ENCODE measurements at places on chromosomes 3 and 15.

- peak; percentile 25 for DNase-seq
Observed at GRCh38 chr15:74725845-74726773, 781 bp upstream of the CYP1A1 start.

DNA sequence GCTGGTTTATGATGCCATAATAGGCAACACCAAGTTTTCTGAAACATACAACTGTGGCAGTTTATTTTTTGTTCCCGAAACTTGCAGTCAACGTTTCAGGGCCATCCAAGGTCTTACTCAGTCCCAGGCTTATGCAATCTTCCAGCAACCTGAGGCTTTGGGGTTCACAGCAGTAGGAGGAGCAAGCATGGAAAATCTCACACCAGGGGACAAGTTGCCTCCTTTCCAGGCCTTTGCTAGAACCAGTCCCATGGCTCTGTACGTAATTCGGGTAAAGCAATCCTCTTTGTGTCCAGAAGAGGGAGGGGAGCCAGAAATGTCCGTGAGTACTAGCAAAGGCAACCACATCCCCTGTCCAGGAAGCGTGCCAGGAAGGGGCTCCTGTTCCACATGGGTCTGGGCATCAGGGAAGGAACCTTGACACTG, 4.7 kb upstream of the FAM240A start:
- DNase-seq: no peak

DNA sequence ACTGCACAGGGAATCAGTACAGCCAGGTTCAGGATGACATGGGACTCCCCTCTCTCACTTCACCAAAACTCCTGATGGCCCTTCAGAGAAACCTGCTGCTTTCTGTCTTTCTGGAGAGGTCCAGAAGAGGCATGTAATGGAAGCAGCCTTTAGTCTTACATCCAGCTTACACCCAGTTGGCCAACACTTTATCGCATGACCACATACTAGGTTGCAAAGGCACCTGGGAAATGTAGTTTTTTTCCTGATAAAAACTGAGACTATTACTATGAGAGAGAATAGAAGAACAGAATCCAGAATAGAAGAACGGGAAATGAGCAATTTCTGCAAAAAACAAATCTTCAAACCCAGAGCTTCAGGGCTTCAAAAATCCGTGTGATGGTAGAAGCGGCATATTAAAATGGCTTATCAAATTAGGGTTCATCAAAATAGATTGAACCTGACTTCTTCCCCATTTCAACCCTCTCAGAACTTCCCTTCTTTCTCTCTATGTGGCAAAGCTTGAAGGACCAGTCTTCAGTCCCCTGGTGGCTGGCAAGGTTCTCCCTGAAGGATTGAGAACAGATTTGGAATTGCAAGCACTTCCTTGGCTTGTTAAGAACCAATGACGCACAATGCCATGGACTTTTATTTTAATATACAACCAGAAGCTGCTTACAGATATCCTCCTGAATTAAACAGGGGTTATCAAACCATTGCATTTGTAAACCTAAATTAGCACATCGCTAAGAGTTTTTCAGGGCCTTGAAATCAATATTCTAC, 34.4 kb downstream of the CORO2B start:
- DNase-seq: no peak

DNA sequence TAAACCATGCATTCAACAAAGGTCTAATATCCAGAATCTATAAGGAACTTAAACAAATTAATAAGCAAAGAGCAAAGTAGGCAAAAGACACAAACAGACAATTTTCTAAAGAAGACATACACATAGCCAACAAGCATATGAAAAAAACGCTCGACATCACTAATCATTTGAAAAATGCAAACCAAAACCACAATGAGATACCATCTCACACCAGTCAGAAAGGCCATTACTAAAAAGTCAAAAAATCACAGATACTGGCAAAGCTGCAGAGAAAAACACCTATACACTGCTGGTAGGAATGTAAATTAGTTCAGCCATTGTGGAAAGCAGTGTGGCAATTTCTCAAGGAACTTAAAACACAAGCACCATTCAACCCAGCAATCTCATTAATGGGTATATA, 53.8 kb downstream of the FSIP1 start:
- DNase-seq: no peak

GRCh38 chr15:52006702-52007340, 12.2 kb upstream of the MAPK6 start:
- no peak for DNase-seq

DNA sequence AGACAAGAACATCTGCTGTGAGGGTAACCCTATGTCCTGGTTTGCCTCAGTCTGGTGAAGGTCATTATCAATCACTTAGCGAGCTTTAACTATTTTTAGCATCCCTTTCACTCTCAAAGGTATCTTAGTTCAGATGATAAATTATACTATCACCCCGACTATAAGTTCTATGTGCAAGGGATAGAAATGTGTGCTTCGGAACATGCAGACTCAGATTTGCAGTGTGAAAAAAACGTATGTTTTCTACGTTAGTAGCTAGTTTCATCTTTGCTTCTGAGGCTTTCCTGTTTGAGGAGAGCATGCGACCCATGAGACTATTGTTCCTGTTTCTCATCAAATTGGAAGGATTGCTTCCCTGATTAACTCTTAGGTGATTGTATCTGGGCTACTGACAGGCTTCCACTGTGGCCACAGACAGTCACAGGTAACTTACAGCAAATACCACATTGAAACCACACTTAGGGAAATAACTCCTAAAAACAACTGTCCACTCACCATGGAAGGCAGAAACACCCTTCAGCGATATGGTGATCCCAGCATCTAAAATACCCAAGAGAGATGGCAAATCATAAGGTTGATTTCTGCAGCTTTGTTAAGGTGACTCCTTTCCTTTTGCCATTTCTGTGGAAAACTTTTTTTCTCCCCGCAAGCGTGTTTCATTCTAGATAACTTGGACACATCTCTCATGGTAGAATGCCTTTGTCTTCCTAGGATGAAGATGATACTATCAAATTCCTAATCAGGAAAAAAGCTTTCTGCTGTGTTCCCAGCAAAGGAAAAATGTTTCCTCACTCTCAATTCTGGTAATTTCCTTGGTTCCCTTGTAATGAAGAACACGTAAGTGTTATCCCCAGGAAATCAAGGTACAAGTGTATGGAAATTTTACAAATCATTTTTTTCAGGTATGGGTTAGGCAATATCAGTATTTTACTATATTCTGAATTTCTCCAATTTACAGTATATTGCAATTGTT, 5.2 kb downstream of the GCSAM start:
- DNase-seq: no peak

GRCh38 chr15:45869034-45869668, 234.3 kb downstream of the SQOR start:
- no peak for DNase-seq

DNA sequence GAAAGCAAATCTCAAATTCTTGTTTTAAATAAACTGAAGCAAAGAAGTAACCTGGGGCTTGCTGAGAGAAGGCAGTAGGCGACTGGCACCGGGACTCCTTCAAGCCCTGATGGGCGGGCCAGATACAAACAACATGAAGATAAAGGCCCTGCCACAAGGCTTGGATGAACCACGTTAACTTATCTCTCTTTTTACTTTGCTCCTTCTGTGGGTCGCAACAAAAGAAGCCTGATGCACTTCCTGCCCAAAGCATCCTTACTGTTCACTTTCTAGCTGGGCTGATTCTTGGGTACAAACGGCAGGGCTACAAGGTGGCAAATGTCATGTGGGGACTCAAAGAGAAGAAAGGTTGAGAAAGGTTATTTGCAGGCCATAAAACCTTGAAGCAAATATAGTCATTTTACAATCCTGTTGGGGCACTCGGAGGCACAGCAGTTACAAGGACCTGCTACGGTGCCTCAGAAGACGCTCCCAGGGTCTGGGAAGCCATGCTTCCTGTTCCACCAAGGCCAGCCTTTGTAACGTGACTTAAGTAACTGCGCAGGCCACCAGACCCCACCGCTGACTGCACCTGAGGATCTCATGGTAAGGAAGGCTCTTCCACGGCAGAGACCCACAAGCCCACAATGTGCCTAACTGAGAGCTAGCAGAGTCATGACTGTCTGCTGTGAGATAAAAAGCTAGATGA, 71.1 kb downstream of the CHSY1 start:
- DNase-seq: no peak

- no peak for DNase-seq
Observed at GRCh38 chr3:192516820-192517219, 210.5 kb downstream of the FGF12 start.

- no peak for DNase-seq
Observed at GRCh38 chr3:70951316-70951715, 632.2 kb downstream of the FOXP1 start.

DNA sequence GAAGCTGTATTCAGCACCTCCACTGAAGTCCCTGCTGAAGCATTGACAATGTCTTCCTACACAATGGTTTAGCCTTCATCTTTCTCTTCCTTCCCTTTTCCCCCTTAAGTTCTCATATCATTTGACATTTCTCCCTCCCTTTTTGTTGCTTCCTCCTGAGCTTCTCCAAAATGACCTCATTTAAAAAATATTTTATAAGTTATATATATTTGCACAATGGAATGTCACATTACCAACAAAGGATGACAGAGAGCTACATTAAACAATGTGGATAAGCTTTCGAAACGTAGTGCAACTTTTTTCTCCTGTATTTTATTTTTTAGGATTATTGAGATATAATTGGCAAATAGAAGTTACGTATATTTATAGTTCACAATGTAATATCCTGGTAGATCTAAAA, 13.2 kb upstream of the DLG1 start:
- DNase-seq: no peak

GRCh38 chr15:98858610-98859023, 149.0 kb downstream of the PGPEP1L start:
- DNase-seq: no peak

DNA sequence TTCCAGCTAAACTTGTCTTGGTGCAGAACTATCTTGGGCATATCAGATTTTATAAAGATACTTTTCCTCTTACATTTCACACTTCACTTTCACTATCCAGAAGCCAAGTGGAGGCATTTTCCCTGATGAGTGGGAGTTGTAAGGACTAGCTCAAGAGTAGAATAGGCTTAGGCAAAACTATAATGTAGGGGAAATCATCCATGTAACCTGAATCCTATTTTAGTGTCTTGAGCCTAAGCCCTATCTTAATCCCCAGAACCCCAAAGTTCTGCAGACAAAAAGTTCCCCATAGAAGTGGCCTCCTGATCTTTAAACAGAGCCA, 42.2 kb upstream of the CD47 start:
- DNase-seq: no peak

DNA sequence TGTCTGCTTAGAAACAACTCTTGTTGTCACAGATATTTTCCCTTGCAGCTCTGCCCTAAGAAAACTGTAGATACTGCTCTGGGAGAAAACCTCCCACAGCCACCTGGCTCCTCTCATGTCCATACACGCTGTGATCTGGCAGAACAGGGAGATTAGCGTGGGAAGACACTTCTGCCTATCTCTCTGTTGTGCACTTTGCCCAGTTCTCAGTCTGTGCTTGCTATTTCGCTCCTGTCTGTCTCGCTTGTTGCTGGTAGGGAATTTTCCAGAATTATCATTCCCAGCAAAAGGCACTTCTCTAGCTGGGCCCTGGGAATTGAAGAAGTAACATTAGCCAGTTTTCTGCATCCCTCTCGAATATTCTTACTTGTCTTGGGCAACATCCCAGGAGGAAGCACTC, 8.1 kb upstream of the GATM start:
- DNase-seq: no peak

- DNase-seq: no peak
Observed at GRCh38 chr15:100186960-100187359, 154.8 kb downstream of the ADAMTS17 start.

GRCh38 chr15:43509660-43510199, 7.7 kb upstream of the MAP1A start:
- no peak for DNase-seq

- DNase-seq: no peak
Observed at GRCh38 chr3:14329116-14329830, 73.1 kb upstream of the SLC6A6 start.

DNA sequence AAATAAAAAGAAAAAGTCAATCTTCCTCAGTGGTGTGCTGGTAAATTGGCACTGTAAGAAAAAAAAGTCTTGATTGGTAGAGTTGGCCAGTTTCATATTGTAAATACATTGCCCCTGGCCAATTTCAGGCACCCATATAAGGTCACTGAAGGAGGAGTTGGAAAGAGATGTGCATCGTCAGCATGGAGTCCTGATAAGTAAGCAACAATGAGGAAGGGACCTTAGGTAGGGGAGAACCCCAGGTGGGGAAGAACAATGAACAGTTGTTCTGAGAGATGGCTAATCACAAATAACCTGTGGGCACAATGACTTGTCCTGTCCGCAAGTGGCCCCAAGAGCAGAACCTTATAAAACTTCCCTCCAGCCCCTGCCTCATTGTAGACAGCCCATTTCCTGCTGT, 8.6 kb upstream of the CYP8B1 start:
- no peak for DNase-seq

DNA sequence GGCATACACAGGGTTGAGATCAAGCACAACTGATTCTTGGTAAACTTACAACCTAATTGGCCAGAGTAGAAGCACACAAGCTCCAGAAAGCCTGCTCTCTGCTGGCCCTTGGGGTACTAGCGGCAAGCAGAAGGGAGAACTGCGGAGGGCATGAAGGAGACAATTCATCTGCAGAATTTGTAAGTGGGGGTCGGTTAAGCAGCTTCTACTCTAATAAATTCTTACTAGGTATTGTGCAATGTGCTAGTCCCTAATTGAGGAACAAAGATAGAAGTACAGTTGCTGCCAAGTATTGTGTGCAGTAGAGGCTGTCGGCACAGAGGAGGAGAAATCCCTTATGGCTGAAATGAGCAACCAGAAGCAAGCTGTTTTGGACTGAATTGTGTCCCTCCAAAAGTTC, 91.2 kb upstream of the VEPH1 start:
- no peak for DNase-seq

DNA sequence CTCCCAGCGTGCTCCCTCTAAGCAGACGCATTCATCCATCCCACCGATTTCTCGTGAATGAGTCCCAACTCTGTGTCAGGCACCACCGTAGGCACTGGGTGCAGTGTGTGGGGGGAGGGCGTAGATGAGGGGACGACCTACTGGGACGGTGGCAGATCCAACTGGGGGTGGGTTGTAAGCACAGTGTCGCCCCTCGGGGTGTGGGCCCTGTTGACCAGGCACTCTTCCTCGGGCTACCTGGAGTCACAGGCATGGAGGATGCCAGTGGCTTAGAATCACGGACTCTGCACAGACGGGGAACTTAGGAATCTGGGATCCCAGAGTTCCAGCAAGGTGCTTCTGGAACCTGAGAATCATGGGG, 66.2 kb downstream of the SLC6A6 start:
- DNase-seq: no peak

All from GOT3 (cell line).